Skeletal muscle cell (primary cell): ENCODE measurements at places on chromosomes 12 and 14.
A peak's percentile ranks its signal among the peaks of the same experiment; 100 is the strongest.

- no peak for DNase-seq
Observed at GRCh38 chr14:68471029-68471963, 321.6 kb downstream of the ZFP36L1 start.

- DNase-seq = no peak
Observed at GRCh38 chr12:104903648-104904423, 54.3 kb downstream of the SLC41A2 start.

DNA sequence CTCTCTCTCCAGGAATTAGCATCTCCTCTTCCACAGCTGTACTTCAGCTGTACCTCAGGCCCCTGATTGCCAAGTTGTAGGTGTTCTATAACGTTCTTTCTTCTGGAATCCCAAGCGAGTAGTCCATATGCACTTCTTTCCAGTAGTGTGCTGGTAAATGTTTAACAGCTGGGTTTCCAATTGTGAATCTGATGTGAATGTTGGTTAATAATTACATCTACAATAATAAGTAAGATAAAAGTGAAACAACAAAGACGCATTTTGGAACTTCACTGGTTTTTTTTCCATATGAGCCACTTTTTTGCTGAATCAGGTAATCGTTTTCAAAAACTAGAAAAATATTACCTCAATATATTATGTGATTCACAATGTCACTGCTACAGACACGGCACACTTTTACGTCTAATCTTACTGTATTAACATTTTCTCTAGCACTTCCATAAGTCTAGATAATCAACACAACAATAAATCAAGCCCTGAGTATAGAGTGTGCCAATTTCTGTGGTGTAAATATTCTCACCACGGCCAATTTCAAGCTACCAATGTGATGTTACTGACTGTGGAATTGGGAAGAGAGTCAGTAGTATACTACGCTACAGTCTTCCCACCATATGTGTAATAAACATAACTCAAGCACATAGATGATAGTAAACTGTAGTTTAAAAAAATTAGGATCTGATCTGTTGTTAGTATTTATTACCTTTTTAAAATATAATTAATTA, 113.0 kb downstream of the ZFP36L1 start:
- no peak for DNase-seq

DNA sequence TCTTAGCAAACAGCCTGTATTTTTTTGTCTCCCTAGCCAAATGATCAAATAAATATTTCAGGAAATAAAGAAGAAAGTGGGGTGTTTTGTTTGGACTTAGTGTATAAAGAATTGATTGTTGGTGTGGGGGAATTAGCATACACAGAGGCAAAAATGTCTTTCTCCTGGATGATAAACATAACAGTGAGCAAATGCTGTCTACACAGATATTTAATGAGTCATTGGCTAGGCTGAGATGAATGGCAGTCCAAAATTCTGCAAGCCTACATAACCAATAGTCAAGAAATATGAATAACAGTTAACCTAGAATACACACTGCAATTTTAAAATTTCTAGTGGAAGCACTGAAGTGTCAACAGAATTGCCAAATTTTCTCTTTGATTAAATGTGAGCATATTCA, 35.8 kb downstream of the MYF5 start:
- DNase-seq = no peak

DNA sequence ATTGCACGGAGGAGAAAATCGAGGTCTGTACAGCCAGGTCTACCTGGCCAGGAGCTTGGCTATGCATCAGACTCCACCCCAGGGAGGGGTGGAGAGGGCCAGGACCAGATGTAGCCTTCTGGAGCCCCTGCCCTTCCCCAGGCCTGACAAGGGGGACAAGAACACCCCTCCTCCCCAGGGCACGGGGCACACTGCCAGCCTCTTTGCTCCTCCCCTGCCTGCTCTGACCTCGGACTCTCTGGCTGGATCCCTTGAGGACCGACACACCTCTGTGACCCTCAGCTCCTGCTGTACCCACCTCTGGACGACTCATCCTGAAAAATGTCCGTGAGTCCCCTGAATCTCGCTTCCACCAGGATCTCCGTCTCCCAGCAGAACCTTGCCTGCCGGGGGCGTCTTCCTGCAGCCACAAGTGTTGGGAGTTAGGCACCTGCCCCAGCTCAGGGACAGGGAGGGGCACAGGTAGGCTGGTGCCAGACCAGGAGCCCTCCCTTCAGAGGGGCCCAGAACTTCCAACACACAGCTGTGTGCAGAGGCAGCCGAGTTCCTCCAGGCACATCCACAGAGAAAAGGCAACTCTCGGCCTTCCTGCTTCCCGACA, 21.8 kb downstream of the AHNAK2 start:
- no peak for DNase-seq

DNA sequence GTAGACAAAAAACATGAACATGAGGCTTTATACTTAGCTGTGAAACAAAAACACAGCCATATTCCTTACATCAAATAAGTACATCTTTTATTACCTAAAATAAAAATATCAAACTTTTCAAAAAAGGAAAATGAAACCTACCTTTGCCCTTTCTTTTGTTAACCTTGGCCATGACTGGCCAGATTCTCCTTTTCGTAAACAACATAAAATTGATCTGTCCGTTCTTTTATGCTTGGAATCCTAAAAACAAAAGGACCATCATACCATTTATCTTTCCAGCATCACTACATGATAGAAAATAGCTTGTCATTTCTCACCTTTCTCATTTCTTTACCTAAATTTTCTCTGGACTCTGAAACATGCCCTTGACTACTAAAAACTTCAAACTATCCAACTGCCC, 16.5 kb downstream of the PTGES3 start:
- no peak for DNase-seq

- peak; percentile 52 for DNase-seq
Observed at GRCh38 chr14:54447231-54447692, 6.1 kb upstream of the CNIH1 start.

DNA sequence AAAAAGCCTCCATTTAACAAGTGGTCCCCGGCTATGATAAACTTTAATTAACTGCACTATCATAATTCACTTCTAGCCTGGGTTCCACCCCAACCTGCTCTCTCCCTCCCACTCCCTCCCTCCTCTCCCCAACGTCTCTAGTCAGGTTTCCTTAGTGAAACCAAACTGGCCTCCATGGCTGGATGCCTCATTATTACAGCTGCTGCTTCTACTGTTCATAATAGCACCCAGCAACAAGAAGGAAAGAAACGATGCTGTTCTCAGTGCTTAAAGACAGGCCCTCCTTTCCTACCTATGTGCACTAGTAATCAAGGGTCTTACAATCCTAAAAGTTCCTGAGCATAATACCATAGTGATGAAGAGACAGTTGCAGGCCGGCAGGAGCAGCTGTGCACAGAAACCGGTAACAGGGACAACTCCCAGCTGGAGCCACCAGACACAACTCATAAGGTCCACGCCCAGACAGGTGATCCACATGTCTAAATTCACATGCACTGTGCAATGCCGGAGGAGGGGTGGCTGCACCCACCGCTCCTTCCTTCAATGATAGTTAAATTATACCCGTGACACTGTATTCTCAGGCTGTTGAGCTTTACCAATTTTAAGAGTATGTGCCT, 6.2 kb downstream of the IRF2BPL start:
- DNase-seq = no peak

DNA sequence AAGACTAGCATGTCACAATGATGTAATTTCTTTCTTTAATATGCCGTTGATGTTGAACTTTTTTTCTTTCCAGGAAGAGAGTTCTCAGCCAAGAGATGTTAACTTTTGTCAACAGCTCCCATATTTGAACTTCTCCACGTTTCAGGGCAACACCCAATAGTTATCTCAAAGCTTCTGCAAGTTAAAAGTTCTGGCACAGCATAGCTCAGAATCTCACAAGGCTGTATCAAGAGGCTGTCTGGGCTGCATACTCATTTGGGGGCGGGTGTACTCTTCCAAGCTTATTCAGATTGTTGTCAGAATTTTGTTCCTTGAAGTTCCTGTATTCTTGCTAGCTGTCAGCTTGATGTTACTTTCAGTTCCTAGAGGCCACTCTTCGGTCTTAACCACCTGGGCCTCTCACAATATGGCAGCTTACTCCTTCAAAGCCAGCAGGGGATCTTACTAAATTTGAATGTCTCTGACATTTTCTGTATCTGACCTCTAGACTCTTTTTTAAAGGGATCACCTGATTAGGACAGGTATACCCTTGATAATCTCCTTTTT, 38.9 kb downstream of the KCNC2 start:
- DNase-seq = peak; percentile 18

DNA sequence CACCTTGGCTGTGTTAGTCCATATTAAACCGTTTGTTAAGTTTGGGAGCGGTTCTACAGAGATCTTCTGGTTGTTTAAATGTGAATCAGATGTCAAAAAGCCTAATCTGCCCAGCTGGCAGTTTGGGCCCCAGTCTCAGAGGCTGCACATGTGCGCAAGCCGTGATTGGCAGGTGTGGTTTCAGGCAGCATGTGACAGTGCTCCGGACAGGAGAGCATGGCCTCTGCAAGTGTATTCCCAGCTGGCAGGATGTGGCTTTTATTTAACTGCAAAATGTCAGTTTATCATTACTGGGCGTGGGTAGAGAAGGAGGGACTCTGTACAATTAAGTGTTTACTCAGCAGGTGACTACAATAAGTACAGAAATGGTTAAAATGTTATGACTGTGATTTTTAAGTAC, 77.5 kb downstream of the PELI2 start:
- peak; percentile 36 for DNase-seq

GRCh38 chr12:19800884-19801283, 361.6 kb downstream of the AEBP2 start:
- no peak for DNase-seq

DNA sequence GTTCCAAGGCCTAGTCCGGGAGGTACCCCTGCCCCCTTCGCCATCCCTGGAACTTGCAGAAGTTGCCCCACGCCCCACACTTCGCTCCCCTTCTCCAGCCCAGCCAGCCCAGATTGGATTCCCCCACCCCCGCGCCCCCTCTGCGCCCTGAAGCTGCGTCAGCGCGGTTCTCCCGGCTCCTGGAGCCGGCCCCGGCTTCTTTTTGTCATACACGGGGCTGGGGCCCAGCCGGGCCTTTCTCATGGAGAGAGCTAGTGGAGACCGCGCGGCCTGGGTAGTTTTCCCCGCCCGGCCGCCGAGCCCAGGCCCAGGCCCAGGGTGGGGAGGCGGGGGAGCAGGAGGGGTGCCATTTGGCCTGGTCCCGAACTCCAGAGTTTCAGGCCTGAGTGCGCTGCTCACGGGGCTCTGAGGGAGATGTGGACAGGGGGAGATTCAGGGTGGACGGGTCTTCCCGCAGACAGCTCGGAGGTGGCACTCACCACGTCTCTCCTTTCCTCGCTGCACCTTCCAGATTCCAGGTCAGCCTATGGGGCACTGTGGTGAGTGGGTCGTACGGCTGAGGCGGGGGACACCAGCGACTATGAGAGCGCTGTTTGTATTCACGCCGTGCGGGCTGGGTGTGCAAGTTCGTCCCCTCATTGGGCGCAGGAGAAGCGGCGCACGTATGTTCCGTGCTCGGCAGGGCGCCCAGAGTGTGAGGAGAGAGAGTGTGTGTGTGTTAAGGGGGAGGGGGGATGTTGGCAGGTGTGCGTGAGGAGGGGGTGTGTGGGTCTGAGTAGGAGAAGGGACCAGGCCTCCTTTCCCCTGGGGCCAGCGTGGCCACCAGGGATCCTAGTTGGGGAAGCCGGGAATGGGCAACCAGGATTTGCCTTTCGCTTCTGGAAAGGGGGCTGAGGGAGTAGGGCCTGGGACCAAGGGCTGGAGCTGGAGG, 785 bp upstream of the LHX5 start:
- no peak for DNase-seq

GRCh38 chr12:81150382-81150781, 72.5 kb downstream of the ACSS3 start:
- DNase-seq = no peak

- no peak for DNase-seq
Observed at GRCh38 chr12:96020314-96021003, 14.9 kb downstream of the LTA4H start.

DNA sequence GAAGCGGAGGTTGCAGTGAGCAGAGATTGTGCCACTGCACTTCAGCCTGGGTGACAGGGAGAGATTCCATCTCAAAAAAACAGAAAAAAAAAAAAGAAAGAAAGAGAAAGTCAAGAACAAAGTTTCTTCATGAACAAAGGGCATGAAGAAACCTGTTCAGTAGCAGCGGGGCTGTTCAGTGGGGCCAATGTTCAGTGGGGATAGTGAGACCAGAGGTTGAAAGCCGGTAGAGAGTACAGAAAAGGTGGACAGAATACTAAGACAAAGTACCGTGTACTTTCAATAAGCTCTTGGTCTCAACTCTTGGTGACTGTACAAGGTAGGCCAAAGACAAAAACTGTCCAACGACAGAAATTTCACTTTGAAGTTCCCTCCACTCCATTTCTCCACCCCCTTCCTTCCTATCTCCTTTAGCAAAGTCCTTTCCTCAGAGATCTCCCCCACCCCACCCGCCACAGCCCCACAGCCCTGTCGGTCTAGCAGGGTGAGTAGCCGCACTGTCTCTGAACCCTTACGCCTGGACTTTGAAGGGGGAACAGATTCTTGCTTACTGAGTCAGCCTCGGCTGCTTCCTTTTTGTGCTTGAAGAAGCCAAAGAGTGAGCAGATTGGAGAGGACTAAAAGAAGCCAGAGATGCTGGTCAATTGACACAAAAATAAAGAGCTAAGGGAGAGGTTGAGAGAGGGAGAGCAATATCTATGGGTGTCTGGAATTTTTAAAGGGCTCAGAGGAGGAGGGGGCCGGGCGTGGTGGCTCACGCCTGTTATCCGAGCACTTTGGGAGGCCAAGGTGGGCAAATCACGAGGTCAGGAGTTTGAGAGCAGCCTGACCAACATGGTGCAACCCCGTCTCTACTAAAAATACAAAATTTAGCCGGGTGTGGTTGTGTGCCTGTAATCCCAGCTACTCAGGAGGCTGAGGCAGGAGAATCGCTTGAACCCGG, 44.2 kb upstream of the FOS start:
- DNase-seq = peak; percentile 62

DNA sequence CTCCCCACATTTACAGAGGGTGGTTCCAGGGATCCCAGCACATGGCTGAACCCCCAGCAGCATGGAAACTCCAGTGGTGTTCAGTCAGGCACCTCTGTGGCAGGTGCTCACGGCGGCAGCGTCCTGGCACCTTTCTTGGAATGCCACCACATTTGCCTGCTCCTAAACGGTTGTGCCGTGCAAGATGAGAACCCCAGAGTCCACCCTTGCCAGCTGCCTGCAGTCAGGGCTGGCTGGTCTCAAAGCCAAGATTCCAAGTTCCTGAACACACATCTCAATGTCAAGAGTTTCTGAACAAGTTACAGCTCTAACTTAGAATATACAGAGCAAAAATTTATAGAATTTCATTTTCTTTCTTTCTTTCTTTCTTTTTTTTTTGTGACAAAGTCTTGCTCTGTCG, 38.7 kb downstream of the DDX51 start:
- no peak for DNase-seq

- no peak for DNase-seq
Observed at GRCh38 chr14:105066240-105067071, 1.2 kb upstream of the GPR132 start.

- DNase-seq = no peak
Observed at GRCh38 chr12:44020555-44020954, 184.7 kb downstream of the TMEM117 start.
